ENCODE measurements at places on chromosomes 2 and 18.

- DNase-seq: no peak
These were observed 124.9 kb downstream of the RDH14 start for GRCh38 chr2:18435426-18436037.

- peak; percentile 36 for DNase-seq
These were observed 26.5 kb downstream of the BCL2 start for GRCh38 chr18:63292831-63293683.

DNA sequence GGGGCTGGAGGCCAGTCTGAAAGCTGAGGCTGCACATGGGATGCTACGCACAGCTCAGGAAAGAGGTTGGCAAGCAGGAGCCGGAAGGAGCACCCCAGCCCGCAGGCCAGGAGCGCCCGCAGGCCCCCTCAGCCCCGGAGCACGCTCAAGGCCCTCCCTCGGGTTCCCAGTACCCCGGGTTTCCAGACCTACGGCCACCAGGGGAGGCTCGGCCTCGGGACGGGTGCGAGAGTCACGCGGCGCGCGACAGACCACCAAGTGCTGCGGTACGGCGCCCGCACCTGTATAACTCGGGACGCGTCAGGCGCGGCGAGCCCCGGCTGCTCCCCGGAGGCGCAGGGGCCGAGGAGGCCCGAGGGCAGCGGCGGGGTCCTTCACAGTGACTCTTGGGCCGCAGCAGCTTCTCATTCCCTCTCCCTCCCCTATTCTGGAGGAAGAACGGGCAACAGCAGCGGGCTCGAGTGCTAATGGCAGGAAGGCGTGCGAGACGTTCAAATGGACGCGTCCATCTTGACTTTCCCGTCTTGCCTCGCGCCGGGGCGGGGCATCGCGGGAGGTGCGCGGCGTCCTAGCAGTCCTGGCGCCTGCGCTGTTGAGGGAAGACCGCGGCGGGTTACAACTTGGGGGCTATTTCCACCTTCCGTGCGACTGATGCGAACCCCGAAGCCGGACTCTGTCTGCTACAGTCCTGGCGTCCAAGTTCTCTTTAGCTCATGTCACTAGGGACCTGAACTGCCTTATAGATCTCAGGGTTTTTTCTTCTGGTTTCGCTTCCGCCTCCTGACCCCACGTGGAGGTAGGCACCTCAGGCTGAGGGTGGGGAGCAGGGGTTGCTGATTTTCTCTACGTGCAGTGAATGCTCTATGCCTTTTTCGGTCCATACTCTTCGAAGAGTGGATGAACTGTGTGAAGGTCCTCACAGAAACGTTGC lies at the start of gene ANAPC1:
ANAPC1 (minus strand) TSS at position 533 of the 931 bp plus-strand sequence. CDS start 3,368 bp downstream, outside the sequence.
- DNase-seq: peak; percentile 74

DNA sequence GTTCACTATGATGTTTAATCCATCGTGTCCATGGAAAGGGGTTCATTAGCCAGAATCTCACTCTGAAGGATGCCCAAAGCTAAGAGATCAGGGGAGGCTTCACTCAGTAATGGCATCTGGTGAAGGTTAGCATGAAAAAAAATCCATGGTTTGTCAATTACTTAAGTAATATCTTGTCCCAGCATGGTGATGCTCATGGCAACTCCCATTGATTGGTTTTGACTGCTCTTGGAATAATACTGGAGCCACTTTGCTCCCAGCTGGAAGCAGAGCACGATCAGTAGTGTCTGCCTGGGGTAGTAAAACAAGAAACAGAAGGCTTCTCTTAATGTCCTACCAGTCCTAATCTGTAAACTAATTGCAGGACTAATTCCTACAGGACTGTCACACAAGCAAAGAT lies 799.4 kb downstream of the CNTNAP5 start:
- no peak for DNase-seq

DNA sequence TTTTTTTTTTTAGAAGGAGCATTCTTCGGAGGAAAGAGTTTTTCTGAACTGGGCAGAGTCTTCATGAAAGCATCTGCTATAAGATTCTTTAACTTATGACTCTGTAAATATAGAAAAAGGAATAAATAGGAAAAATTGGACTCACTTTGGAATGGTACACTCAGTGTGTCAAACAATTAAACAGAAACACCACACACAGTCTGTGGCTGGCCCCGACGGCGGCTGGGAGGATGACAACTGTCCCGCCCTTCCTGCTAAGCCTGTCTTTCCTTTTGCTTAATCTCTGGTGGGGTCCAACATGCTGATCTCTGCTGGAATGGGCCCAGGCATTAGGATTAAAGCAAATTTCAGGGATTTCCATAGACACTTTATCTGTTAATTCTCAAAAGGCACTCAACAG lies 12.5 kb upstream of the RAB31 start:
- no peak for DNase-seq

- no peak for DNase-seq
These were observed 322.1 kb upstream of the THUMPD2 start for GRCh38 chr2:40101131-40101575.

DNA sequence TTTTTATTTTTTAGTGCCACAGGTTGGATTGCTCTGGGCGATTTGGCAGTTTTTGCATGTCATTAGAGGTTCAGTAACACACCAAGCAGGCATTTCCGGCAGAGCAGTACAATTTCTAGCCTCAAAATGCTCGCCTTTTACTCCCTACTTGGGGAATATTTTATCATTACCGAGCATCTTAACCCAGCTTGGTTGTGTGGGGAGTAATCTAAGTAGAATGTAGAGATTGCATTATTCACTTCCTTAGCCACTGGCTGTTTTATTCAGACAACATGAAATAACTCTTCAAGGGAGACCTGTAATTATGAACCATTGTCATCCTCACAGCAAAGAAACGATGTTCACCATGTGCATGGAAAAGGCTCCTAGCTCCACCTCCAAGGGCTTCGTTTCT lies 13.1 kb downstream of the GRP start:
- DNase-seq: no peak

DNA sequence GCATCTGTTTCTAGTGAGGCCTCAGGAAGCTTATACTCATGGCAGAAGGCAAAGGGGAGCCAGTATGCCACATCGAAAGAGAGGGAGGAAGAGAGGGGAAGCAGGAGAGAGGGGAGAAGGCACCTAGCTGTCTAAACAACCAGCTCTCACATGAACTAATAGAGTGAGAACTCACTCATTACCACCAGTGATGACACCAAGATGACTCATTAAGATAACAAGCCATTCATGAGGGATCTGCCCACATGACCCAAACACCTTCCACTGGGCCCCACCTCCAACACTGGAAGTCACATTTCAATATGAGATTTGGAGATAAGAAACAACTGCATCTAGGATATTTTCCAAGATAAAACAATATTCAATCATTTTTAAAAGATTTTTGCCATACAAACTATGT lies 753.9 kb upstream of the ZEB2 start:
- no peak for DNase-seq

DNA sequence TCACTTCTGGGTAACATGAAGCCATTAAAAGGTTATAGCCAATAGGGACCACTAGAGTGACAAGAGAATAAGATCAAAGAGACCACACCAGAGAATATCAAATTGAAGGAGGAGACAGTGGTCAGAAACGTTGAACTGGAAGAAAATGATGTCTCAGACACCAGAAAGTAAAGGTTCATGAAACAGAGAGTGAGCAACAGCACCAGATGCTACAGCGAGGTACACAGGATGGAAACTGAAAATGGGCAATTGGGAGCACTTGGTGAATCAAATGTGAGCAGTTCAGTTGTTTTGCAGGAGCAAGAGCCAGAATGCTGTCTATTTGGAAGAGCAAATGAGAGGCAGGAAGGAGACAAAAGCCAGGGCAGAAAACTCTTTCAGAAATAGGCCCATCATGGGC lies 162.6 kb downstream of the SS18 start:
- DNase-seq: no peak

GRCh38 chr2:64840426-64840881 lies 148.7 kb upstream of the SLC1A4 start:
- no peak for DNase-seq

GRCh38 chr2:12514631-12515437 lies 201.9 kb upstream of the TRIB2 start:
- no peak for DNase-seq

DNA sequence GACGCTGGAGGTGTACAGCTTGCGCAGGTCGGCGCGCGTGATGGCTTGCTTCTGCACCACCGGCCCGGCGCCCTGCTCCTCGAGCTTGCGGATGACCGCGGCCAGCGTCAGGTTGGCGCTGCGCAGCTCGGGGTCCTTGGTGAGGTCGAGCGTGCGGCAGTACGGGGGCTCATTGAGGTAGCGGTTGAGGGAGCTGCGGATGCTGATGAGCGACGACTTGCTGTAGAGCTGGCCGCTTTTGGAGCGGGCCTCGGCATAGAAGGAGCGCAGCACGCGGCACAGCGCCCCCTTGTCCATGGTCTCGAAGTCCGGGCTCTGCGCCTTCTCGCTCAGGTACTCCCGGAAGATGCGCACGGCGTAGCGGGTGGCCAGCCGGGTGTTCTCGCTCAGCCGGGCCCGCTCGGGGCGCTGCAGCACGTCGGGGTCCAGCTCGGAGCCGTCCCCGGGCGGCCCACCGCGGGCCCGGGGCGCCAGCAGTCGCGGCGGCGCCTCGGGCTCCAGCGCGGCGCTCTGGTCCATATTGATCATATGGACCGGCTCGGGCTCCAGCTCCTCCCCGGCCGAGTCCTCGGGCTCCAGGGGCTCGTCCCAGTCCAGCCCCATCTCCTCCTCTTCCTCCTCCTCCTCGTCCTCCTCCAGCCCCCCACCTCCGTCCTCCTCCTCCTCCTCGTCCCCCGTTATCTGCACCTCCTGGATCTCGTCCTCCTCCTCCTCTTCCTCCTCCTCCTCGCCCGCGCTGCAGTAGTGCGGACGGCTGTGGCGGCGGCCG lies 523 bp downstream of the KCTD1 start:
- DNase-seq: peak; percentile 81

- DNase-seq: no peak
These were observed 25.1 kb downstream of the BMP10 start for GRCh38 chr2:68846091-68846490.

- no peak for DNase-seq
These were observed 66.8 kb upstream of the STK39 start for GRCh38 chr2:168314236-168314635.

DNA sequence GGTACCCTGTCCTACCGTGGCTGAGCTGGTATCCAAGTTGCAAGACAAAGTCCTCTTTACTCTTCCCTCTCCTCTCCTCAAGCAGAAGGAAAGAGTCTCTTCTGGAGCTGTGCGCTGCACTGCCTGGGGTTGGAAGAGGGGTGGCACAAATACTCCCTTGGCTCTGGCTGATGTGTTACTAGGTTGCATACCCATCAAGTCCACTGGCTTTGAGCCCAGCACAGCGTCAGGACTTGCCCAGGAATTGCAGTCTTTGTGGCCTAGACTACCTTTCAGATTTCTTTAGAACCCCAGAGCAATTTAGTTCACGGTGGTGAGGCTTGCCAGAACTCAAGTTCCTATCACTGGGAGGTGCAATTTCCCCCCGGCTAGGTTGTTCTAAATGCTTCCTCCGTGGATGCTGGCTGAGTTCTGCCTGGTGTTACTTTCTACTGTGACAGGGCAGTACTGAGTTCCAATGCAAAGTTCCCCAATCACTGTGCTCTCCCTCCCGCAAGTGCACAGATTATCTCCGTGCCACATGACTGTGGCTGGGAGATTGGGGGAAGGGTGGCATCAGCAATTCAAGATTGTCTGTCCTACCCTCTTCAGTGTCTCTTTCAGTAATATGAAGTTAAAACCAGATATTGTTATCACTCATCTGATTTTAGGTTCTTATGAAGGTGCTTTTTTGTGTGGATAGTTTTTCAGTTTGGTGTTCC lies 13.4 kb downstream of the MYO3B start:
- DNase-seq: no peak

GRCh38 chr2:228197504-228197903 lies 16.0 kb upstream of the SPHKAP start:
- no peak for DNase-seq

DNA sequence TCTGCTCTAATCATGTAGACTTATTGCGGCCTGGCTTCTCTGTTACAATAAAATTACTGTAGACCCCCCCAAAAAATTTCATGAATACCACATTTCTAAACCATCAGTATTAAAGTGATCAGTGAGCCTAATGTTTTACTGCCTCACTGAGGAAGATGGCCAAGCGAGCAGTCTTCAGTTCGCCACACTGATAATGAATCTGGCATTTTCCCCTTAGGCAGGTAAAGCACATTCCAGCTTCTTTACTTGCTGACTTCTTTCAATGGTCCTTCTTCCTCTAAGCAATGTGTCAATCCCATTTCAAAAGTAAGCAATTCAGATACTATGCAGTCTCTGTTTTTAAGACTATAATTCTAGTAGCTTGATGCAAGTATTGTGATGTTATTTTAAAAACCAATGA lies 137.6 kb downstream of the LAMA1 start:
- no peak for DNase-seq

GRCh38 chr18:45441110-45441847 lies 174.0 kb upstream of the SLC14A2 start:
- no peak for DNase-seq

GRCh38 chr18:25896178-25896780 lies 194.1 kb downstream of the SS18 start:
- no peak for DNase-seq

- no peak for DNase-seq
These were observed 92.7 kb downstream of the ZNF516 start for GRCh38 chr18:76402026-76402990.

GRCh38 chr2:714005-714741 lies 37.0 kb upstream of the TMEM18 start:
- DNase-seq: peak; percentile 51

- no peak for DNase-seq
These were observed 131.5 kb downstream of the ZNF532 start for GRCh38 chr18:58996131-58996641.

GRCh38 chr2:168567836-168568235 lies 111.8 kb downstream of the CERS6 start:
- no peak for DNase-seq

GRCh38 chr2:196307775-196308305 lies 136.5 kb upstream of the STK17B start:
- DNase-seq: no peak

DNA sequence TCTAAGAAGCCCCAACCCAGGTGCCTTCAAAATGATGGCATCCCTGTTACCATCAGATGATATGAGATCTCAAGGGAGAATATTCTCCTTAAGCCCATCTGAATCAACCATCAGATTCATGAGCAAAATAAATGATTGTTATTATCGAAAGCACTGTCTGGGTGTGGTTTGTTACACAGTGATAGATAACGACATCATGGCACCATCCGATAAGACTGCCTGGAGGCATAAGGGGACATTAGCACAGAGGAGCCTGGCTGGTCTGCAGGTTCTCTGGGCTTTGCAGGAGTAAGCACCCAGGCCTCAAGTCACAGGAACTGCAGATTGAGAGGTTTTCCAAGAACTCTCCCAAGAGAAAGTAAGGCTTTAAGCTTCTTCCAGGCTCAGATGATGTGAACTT lies 15.6 kb downstream of the BMP10 start:
- DNase-seq: no peak

GRCh38 chr2:7552825-7553570 lies 635.8 kb downstream of the RNF144A start:
- no peak for DNase-seq

DNA sequence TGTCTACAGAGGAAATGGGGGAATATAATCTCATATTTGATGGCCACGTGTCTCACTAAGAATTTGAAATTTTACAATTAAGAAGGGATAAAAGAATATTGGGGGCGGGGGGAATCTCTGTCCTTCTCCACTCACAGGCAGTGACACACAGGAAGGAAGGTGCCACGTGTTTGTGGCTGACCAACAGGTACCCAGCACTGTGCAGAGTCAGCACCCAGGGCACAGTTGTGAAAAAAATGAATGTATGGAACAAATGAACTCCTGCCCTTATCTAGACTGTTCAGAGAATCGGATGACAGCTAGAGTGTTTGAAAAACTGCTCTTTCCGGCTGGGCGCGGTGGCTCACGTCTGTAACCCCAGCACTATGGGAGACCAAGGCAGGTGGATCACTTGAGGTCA lies 317.0 kb upstream of the MYT1L start:
- DNase-seq: no peak

All from ovary (tissue), 10 donors.